ENCODE measurements at places on chromosomes 3 and 15. TPM values are rescaled to one million over a fixed set of nuclear protein-coding genes. Genes with fewer than 3 reads are reported as not detected.
A peak's percentile ranks its signal among the peaks of the same experiment; 100 is the strongest.

The RASL12 gene
- not detected for total RNA-seq

The CCDC9B gene
- total RNA-seq: 10.7 TPM

The SST gene
- total RNA-seq: not detected

The SUCNR1 gene
- 0.14 TPM for total RNA-seq

The CD80 gene
- total RNA-seq: not detected

GRCh38 chr3:159234306-159234705 lies 432.5 kb downstream of the MFSD1 start:
- no peak for DNase-seq

DNA sequence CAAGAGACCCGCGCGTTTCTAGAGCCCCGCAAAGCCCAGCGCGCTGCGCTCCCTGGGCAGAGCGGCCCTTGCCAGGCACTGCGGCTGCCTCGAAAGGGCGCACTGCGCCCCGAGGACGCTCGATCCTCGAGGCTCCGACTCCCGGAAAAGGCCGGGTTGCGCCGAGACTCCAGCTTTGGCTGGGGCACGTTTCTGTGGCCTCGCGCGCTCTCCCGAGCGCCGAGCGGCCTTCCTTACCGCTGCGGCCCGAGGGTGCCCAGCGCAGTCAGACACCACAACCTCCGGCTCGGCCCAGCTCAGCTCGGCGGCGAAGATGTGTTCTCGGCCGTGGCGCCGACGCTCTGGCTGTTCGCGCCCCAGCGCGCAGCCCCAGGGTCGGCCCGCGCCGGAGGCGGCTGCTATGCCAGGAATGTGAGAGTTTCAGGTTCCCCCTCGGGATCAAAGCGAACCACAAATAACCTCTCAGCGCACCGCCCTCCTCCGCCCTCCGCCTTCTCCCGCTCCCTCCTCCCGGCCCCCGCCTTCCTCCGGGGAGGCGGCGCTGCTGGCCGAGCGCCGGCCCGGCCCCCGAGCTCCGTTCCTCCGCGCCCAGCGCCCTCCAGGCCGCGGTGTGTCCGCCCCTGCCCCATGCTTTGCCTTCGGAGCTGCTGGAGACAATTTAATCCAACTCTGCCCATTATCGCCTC lies at the start of gene AMOTL2:
AMOTL2 (minus strand) TSS at position 343 of the 686 bp plus-strand sequence. CDS start 3,014 bp downstream, outside the sequence.
- DNase-seq: peak; percentile 60

DNA sequence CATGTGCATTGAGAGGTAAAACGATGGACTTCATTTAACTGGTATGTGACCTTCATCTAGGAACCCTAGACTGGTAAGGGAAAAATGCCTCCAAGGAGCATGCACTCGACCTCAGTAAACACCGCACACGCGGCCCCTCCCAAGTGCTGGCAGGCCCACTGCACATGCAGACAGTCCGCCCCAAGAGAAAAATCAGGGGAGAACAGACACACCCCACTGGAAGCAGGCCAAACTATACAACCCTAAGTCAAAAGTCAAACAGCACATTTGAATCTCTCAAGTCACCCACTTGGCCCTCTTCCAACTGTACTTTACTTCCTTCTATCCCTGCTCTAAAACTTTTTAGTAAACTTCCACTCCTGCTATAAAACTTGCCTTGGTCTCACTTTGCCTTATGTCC lies 250.1 kb upstream of the HES1 start:
- DNase-seq: no peak

DNA sequence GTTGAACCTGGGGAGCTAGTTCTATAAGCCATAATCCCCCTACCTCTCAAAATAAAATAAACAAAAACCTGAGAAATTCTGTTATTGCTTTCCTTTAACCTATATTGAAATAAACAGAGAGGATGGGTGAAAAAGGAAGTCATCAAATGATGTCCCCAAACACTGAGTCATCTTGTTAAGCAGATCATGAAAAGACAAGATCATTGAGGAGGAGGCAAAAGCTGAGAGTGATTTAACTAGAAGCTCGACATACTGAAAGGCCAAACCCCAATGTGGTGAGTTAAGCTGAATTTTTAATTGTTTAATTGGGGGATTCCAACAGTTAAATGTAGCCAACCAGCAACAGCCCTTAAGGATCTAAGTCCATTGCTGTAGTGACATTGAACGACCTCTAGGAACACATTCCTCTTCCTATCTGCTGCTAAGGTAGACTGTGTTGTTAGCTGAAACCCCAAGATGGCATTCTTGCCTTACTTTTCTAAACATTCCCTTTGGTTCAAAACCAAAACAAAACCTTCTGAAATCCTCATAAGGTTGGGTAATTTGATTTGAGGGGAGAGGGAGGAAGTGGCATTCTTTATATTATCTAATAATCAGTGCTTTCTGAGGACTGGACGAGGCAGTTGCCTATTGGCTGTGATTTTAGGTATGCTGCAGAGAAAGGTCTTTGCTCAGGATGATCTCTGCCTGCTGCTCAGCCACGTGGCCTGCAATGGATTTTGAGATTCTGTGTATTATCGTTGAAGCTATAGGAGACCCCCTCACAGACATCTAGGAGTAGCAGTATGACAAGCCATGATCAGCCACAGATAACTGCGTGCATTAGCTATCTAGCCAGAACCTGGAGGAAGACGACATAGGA lies 62.7 kb upstream of the BNIP2 start:
- no peak for DNase-seq

GRCh38 chr3:108879915-108880314 lies 57.3 kb downstream of the TRAT1 start:
- DNase-seq: no peak

DNA sequence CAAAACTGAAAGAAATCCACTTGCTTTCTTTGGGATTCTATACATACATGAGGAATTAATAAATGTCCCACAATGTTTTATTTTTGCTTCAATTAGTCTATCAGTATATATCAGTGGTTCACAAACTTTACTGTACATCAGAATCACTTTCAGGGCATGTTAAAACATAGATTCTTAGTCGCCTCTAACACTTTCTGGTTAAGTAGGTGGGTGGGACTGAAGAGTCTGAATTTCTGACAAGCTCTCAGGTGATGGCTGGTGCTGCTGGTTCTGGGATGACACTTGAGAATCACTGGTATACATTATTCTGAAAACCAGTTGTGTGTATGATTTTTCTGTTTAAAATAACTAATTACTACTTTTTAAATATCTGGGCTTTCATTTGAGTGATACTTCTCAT lies 393.3 kb downstream of the TBC1D5 start:
- no peak for DNase-seq

GRCh38 chr3:155646669-155647068 lies 98.2 kb downstream of the PLCH1 start:
- no peak for DNase-seq

Measured in epithelial cell of proximal tubule (primary cell).